Prostate gland (tissue), 2 donors: ENCODE measurements at places on chromosomes 5 and 9.

DNA sequence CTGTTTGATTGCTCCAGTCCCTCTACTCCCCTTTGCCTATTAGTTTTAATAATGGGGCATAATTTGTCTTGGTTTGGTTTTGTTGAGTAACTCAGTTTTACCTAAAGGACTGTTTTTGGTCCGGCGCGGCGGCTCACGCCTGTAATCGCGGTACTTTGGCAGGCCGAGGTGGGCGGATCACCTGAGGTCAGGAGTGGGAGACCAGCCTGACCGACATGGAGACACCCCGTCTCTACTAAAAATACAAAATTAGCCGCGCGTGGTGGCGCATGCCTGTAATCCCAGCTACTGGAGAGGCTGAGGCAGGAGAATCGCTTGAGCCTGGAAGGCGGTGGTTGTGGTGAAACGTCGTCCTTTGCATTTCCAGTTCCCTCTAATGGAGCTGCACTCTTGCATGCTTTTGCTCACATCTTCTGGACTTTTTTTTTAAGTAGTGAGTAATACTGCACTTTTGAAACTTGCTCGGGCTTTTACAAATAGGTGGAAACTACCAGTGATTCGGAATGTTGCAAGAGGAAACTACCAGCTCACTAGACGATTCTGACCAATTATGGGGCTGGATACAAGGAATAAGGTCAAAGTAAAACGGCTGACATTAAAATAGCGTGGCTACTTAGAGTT lies 721 bp upstream of the MAML1 start:
- DNase-seq: no peak

- DNase-seq: no peak
Measured at GRCh38 chr9:87040410-87041009, 93.2 kb upstream of the GAS1 start.

GRCh38 chr9:133584167-133584558 lies 25.0 kb downstream of the FAM163B start:
- DNase-seq: no peak

DNA sequence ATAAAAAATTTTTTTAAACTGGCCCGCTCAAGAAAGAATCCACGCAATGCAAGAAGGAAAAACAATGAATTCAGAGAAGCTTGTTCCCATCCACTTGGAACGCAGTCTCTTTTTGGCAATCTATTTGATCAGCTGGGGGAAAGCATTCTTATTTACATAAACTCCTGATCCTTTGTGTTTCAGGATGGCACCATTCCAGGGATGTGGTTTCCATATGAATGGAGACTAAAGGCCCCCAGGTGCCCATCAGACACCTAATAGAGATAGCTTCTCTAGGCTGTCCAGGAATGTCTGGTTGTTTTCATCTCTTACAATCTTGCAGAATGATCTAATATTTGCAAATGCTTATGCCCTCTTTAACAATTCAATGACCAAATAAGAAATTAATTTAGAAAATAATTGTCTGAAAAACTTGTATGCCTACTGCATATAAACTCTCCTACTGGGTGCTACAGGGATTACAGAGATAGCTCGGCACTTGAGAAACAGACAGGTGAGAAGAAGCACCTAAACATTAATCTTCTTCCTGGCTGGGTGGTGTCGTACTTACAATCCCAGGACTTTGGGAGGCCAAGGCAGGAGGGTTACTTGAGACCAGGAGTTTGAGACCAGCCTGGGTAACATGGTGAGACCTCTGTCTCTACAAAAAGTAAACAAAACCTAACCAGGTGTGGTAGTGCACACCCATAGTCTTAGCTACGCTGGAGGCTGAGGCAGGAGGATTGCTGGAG lies 3.0 kb upstream of the RASGRF2 start:
- DNase-seq: no peak

- no peak for DNase-seq
Measured at GRCh38 chr9:37730839-37731238, 22.8 kb upstream of the TRMT10B start.

DNA sequence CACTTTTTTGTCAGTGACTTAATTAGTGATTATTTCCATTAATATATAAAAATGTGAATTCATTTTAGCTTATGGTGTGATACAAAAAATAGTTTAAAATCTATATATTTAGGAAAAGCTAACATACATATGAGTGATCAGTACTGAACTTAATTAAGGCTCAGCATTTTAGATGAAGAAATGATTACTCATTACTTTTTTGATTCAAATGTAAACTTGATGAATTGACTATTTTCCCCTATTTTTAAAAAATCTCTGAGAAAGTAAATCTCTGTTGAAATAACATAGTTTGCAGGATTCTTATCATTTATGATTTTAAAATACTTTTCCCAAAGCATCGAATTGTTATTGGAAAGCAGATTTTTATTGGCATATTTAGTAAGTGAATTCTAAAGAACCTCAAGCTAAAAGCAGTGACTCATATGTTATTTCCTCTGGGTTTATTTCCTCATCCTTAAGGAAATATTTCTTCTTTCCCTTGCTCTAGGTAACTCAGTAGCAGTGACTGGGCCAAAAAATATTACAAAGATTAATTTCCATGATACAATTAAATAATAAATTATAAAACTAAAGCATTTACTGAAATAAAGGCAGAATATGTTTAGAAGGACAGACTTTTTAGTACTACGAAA lies 290.6 kb downstream of the FER start:
- DNase-seq: no peak

GRCh38 chr9:128159522-128159783 lies 612 bp upstream of the BBLN start:
- no peak for DNase-seq

DNA sequence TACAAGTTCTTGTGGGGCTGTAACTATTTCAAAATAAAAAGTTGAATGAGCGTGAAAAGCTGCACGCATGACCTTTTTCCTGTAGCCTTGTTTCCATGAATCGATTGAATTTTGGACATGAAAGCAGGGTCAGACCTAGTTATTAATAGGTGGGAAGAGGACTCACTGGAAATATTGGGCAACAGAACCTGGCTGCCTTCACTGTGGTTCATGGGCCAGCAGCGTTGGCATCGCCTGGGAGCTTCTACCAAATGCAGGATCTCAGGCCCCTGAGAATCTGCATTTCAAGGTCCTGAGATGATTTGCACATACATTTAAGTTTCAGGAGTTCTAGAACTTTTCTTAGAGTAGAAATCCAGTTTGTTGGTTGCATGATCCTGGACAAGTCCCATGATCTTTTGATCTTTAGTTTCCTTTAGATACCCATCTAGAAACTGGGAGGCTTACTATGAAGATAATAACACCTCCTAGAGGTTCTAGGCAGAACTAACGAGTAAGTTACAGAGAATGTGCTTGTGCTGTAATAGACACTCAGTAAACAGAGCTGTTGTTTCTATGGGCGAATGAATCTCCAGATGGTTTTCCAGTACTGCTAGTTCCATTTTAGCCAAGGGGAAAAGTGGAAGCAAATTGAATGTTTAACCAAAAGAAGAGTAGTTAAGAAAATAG lies 12.4 kb downstream of the ANKRD33B start:
- DNase-seq: no peak

- no peak for DNase-seq
Measured at GRCh38 chr9:125829743-125830142, 82.6 kb downstream of the PBX3 start.

DNA sequence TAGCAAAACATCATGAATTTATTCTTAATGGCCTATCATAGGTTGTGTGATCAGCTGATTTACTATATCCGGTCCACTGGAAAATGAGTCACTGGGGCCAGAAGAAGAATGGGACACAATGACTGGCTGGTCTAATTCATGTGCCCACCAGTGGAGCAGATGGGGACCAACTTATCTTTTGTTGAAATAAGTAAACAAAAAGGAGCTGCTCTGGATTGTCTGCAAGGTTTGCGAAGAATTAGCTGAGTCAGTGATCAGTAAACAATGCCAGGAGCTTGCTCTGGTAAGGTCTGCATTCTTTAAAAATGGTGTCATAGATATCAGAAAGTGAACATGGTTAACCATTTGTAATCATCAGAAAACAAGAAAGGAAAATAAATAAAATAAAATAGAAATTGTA lies 128.0 kb downstream of the RASEF start:
- no peak for DNase-seq

- no peak for DNase-seq
Measured at GRCh38 chr9:626596-626995, 214.9 kb upstream of the DMRT1 start.

- DNase-seq: no peak
Measured at GRCh38 chr5:32014096-32014745, 159.9 kb downstream of the GOLPH3 start.

- DNase-seq: no peak
Measured at GRCh38 chr5:134420343-134420742, 8.7 kb upstream of the CDKN2AIPNL start.

DNA sequence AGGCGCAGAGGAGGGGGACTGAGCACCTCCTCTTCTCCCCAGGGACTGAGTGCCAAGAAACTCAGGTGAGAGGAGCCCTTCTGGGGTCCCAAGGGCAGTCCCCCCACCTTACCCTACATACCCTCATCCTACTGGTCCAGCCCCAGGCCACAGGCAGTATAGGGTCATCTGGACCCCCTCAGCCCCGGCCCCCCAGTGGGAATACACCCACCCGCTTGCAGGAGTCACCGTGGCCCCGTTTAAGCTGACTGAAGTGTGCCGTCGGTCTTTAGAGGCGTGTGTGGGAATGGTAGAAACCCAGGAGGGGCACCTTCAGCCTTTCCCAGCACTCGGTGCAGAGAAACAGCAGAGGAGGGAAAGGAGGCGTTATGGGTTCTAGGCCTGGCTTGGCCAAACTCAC lies 30.8 kb downstream of the COL15A1 start:
- no peak for DNase-seq

DNA sequence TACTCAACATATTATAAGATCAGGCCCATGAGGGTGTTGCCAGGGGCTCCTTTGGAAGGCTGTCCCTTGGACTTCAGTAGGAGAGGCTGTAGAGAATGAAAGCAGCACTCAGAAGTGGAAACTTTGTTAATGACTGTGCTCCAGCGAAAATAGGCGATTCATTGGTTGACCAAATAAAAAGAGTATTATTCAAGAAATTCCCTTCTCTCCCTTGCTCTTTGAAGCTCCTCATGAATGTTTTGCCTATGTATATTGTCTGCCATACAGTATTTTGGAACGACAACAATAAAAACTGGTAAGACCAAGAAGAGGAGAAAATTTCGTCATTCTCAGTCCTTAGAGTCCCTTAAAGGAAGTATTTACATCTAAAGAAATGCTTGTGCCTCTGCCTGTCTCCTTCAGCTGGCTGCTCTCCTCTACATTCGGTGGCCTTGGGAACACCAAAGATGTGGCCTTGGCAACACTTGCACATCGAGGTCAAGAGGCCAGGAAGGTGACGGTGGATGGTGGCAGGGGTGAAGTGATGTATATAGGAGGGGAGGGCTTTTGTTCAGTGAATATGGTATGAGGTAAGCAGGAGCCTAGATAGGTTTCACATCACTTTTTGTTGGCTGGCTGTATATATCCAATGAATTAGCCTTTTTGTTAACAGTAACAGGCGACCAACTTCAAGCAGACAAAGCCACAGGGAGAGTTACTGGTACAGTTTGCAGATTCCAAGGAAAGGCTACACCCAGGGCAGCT lies 95.0 kb upstream of the ACTBL2 start:
- no peak for DNase-seq

DNA sequence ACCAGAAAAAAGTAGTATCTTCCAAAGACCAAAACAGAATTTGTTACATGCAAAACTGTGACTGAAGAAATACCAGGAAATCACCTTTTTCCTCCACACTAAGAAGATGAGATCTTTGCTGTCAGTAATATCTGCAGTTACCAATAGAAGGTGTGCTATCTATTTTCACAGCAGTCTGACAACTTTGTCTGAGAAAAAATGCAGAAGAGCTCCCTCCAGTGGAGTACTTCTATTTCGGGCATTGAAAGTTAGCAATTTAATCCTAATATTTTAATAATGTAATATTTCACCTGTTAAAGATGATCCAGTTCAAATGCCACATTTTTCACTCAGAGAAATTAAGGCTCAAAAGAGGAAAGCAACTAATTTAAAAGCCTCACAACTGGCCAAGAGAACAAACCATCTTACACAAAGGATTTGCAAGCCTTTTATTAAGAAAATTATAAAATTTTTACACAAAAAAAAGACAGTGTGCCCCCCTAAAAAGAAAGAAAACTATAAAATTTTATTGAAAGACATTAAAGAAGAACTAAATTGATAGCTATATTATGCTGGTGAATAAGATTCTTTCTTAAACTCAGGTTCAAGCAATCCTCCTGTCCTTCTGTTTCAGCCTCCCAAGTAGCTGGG lies 50.6 kb downstream of the DEPDC1B start:
- DNase-seq: no peak

DNA sequence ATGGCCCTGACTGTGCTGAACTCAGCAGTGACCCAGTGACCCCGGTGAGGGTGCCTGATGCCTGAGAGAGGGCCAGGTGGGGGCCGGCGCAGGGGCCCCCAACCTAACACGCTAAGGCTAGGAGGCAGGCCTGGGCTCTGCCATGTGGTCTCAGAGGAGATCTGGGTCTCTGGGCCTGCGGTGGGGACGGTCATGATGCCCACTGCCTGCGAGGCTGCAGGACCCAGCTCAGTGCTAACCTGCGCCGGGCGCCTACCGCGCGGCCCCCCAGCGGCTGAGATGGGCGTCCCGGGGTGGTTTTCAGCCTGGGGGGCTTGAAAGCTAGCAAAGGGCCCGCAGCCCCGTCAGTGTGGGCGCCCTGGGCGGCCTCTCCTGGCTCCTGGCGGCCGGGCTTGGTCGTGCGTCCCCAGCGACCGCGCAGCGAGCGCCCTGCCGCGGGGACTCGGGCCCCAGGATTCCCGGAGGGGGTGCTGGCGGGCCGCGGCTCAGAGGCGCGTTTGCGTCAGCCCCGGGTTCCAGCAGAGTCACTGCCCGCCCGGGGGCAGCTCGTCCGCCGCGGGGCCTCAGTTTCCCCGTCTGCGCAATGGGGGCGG lies 2.5 kb downstream of the EGFL7 start:
- no peak for DNase-seq

DNA sequence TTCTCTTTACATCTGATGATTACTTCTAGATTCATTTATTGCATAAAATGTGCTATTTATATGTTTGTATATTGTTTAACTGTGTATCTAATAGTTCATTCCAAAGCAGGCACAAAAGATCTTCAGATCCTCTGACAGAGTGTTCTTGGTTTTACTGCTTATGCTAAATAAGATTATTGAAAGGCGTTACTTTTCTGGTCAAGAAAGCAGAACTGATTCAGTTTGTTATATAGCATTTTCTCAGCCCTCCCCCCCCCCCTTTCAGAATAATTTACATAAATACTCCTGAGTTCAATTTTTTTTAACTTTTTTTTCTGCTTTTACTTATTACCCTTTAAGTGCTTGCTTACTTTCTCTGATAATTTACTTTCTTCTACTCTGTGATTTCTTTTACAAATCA lies 15.4 kb downstream of the CDC42SE2 start:
- DNase-seq: no peak

DNA sequence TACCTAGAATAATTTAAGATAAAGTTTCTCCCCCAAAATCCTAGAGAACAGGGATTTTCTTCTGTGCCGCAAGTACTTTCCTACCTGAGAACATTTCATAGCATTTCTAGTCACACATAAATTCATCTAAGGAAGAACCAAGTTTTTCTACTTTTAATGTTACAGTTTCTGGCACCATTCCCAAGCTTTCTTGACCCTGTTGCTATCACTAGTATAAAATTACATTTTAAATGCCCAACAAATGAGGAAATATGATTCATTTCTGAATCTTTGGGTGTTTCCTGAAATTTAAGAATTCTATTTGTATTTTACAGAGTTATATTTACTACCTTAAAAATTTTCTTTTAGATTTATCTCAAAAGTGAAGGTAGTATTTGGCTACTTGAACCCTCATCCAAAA lies 137.8 kb downstream of the LPAR1 start:
- no peak for DNase-seq
